Activated naive CD4-positive, alpha-beta T cell treated with anti-CD3 and anti-CD28 coated beads for 36 hours (primary cell): ENCODE measurements at places on chromosomes 11 and 22.

GRCh38 chr11:88603091-88603867 is 265.7 kb upstream of the CTSC start:
- H3K36me3 ChIP-seq, result no peaks in the 10 kb centered on the region
- H3K27ac ChIP-seq, result no peak overlapping the region
- H3K4me3 ChIP-seq, result no peak overlapping the region

DNA sequence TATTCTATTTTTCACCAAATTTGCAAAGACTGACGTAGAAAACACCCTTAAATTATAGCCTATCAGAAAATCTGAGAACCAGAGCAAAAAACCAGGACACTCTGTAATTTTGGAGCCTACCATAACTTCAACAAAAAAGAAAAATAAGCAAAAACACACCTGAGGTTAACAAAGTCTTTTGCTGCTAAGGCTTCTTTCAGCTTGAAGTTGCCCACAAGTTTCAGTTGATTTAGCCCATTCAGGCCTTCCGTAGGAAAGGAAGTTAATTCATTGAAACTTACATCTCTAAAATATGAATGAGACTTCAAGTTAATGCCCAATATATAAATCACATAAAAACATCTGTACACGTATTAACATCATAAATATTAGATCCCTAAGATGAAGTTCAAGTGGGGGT is 10.4 kb upstream of the CCDC34 start:
- no peaks in the 10 kb centered on the region for H3K36me3 ChIP-seq
- H3K27ac ChIP-seq, result no peak overlapping the region
- no peaks in the 10 kb centered on the region for H3K27me3 ChIP-seq
- no peaks in the 10 kb centered on the region for H3K4me1 ChIP-seq

DNA sequence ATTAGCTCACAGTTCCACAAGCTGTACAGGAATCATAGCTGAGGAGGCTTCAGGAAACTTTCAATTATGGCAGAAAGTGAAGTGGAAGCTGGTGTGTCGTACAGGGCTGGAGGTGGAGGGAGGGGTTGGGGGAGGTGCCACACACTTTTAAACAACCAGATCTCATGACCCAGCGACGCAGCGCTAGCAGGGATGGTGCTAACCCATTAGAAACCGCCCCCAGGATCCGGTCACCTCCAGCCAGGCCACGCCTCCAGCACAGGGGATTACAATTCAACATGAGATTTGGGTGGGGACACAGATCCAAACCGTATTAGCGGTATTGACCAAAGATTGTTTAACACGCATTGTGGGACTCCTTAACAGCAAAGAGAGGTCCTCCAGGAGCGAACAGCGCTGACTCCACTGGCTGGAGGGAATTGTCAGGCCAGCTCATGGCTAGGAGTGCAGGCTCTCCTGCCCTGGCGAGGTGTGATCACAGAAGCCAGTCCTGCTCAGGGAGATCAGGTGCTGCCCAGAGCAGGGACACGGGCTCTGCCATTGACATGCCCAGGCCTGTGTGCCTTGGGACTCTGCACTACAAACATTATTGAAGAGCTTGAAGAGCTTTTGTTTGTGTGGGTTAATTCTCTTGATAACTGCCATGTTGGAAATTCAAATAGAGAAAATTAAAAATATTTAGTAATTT is 215.3 kb downstream of the TBC1D22A start:
- H3K4me3 ChIP-seq, result no peak overlapping the region
- no peak overlapping the region for H3K27ac ChIP-seq
- no peak for DNase-seq
- no peaks in the 10 kb centered on the region for H3K4me1 ChIP-seq
- H3K27me3 ChIP-seq, result no peaks in the 10 kb centered on the region
- H3K36me3 ChIP-seq, result peaks cover 11% of the 10 kb centered on the region

DNA sequence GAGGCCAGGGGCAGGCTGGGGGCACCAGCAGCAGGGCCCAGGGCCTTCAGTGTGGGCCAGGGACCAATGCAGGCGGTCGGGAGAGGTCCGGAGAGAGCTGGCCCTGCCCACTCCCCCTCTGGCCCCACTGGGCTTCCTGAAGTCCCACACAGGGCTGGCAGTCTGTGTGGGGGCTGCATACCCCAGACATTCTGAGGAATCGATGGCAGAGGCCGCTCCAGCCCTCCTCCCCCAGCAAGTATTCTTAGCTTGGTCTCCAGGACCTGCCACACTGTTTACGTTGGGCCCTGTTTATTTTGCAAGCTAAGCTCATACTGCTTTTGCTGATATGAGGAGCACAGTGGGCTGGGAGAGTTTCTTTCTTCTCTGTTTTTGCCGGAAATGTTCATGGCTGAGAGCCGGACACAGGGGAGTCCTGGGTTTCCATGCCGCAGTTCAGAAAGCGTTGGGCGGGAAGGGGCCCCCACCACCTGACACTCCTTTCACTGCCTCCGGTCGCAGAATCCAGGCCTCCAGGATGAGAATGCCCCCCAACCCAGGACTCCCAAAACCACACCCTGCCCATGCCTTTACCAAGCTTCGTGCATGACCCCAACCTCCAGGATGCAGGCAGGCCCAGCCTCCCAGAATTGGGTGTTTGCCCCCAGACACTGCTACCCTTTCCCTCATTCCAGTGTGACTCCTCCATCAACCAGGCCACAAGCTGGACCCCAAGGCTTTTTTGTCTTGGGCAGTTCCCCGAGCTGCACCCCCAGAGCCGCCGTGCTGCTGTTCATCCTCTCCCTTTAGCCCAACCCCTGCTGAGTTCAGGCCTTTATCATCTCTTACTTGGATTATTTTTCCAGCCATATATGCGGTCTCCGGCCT is 81.8 kb upstream of the KCNQ1OT1 start:
- H3K27me3 ChIP-seq, result no peaks in the 10 kb centered on the region
- peaks cover 1% of the 10 kb centered on the region for H3K36me3 ChIP-seq
- no peak overlapping the region for H3K27ac ChIP-seq
- DNase-seq, result peak; percentile 2
- no peak overlapping the region for H3K4me3 ChIP-seq

DNA sequence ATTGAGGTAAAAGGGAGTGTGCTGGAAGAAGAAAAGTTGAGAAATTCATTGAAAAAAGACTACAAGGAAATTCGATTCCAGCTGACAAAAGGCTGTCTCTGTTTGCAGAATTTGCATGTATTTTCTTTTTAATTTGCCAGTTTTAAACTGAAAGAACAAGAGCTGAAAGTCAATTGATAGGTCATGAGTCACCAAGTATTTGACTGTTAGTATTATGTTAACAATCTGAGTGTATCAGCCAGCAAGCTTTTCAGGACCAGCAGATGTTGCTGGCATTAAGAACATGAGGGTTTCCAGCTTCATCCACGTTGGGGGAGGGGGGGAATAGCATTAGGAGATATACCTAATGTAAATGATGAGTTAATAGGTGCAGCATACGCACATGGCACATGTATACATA is 726.7 kb downstream of the METTL15 start:
- no peak overlapping the region for H3K27ac ChIP-seq
- DNase-seq, result no peak
- no peaks in the 10 kb centered on the region for H3K36me3 ChIP-seq
- no peaks in the 10 kb centered on the region for H3K4me1 ChIP-seq
- H3K27me3 ChIP-seq, result no peaks in the 10 kb centered on the region

GRCh38 chr11:68678031-68678441 is 6.3 kb upstream of the GAL start:
- no peaks in the 10 kb centered on the region for H3K36me3 ChIP-seq
- no peak overlapping the region for H3K4me3 ChIP-seq
- H3K27me3 ChIP-seq, result peaks cover 5% of the 10 kb centered on the region
- no peak for DNase-seq
- no peak overlapping the region for H3K27ac ChIP-seq

GRCh38 chr11:3934658-3935057 is 79.2 kb downstream of the STIM1 start:
- no peaks in the 10 kb centered on the region for H3K36me3 ChIP-seq
- no peaks in the 10 kb centered on the region for H3K27me3 ChIP-seq
- DNase-seq, result no peak
- no peak overlapping the region for H3K27ac ChIP-seq

DNA sequence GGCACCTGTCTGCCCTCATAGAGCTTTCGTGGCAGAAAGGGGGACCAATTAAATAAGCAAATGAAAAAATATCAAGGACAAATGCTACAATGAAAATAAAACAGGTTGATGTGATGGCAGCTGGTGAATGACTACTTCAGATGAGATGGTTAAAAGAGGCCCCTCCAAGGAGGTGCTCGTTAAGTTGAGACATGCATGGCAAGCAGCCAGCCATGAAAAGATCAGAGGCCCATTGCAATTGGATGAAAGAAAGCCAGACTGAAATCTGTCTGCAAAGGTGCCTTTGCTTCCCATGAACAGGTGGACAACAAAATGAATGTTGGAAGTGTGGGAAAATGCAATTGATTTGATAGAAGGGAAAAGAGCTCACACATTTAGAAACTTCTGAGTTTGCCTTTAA is 848 bp upstream of the TRPC6 start:
- no peak overlapping the region for H3K4me3 ChIP-seq
- H3K27ac ChIP-seq, result no peak overlapping the region
- H3K4me1 ChIP-seq, result no peaks in the 10 kb centered on the region
- DNase-seq, result no peak

DNA sequence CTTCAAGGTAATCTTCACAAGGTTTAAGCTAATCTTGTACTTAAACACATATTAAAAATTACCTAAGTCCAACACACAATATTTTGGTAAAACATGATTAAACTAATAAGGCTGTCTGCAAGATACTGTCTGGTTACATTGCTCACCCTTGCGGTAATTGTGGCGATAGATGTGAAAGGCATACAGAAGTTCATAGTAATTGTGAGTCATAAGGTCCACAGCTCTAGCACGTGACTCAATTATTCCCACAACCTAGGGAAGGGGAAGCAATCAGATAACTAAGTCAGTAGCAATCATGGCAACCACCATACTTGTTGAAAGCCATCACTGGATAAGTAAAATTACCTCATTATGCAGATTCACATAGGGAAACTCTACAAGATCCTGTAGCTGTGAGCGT is 30.5 kb upstream of the FNBP4 start:
- H3K4me1 ChIP-seq, result peaks cover 12% of the 10 kb centered on the region
- no peak overlapping the region for H3K4me3 ChIP-seq
- peak; percentile 80 for DNase-seq
- H3K27ac ChIP-seq, result peak overlapping the region; percentile 84

DNA sequence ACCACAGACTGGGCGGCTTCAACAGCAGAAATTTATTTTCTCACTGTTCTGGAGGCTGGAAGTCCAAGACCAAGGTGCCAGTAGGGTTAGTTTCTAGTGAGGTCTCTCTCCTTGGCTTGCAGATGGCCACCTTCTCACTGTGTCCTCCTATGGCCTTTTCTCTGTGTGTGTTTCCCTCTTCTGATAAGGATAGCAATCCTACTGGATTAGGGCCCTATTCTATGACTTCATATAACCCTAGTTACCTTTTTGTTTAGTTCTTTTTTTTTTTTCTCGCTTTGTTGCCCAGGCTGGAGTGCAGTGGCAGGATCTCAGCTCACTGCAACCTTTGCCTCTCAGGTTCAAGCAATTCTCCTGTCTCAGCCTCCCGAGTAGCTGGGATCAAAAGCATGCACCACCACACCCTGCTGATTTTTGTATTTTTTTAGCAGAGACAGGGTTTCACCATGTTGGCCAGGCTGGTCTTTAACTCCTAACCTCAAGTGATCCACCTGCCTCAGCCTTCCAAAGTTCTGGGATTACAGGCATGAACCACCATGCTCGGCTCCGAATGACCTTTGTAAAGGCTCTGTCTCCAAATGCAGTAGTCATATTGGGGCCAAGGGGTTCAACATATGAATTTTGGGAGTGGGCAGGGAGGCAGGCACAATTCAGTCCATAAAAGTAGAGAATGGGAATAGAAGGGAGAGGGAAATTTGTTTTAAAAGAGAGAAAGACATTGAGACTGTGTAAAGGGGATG is 25.5 kb upstream of the NNMT start:
- H3K4me3 ChIP-seq, result no peak overlapping the region

DNA sequence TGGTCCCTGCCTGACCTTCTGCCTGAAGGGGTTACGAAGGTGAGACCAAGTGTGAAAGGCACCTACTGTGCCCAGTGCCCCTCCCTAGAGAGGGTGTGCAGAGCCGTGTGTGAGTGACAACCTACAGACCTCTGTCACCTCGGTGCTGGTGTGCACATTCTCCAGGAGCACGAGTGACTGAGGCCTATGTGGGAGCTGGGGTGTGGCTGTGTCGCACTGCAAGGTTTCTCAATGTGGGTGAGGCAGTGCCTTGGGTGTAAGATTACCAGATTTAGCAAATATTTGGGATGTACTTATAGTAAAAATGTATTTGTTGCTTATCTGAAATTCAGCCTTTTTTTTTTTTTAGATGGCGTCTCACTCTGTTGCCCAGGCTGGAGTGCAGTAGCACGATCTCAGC is 5.6 kb downstream of the STARD10 start:
- H3K4me3 ChIP-seq, result no peak overlapping the region
- H3K36me3 ChIP-seq, result no peaks in the 10 kb centered on the region
- H3K27ac ChIP-seq, result peak overlapping the region; percentile 41
- DNase-seq, result no peak
- no peaks in the 10 kb centered on the region for H3K27me3 ChIP-seq
- H3K4me1 ChIP-seq, result peaks cover 28% of the 10 kb centered on the region

GRCh38 chr11:65425971-65426838 is 3.6 kb downstream of the NEAT1 start:
- H3K27me3 ChIP-seq, result peaks cover 14% of the 10 kb centered on the region
- DNase-seq, result no peak
- peak overlapping the region; percentile 99 for H3K27ac ChIP-seq
- peak overlapping the region; percentile 100 for H3K4me3 ChIP-seq
- peaks cover 80% of the 10 kb centered on the region for H3K36me3 ChIP-seq

DNA sequence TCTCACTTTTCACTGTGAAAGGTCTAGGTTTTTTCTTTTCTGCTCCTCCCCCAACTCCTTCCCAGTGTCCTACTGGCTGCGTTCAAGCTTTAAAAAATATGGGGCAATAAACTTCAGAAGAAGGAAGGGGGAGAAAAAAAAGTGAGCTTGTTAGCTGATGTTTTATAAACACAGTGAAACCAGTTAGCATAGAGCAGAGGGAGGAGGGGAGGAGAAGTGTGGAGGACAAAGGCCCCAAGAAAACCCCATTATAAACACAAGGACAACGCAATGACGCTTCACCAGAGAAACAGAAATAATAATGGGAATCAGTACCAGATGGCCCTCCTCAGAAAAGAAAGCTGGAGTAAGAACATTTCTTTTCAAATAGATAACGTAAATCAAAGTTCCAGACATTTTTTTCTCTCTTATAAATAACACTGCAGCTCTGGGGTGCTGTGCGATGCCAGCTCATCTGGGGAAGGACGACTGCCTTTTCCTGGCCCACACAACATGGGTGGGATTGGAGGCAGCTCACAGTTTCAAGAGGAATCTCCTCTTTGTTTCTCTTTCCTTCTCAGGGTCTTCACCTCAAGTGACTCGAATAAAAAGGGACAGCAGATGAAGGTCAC is 235.4 kb upstream of the NARS2 start:
- no peak for DNase-seq
- H3K4me3 ChIP-seq, result no peak overlapping the region
- no peaks in the 10 kb centered on the region for H3K36me3 ChIP-seq
- H3K4me1 ChIP-seq, result no peaks in the 10 kb centered on the region
- H3K27me3 ChIP-seq, result peaks cover 8% of the 10 kb centered on the region
